CD8-positive, alpha-beta T cell (primary cell): ENCODE measurements at places on chromosomes 6 and 20.

- DNase-seq, result no peak
These were observed 83.5 kb downstream of the CD164 start for GRCh38 chr6:109298605-109299264.

GRCh38 chr6:157323966-157324300 is 614 bp upstream of the TMEM242 start:
- DNase-seq, result peak; percentile 17

DNA sequence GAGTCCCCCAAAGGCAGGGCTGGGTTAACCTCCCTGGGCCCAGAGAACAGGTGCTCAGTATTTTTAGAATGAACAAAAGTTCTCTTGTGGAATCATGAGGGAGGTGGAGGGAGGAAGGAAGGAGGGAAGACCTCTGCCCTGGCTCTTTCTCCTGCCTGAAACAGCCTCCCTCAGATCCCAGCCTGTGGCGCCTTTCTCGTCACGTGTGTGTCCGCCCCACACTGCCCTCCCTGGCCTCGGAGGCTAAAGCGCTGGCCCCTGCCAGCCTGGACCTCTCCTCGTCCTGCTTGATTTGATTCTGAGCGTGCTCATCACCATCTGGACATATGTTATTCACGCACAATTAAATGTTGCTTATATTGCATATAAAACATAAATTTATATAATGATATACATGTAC is 40.9 kb downstream of the PHACTR3 start:
- no peak for DNase-seq

- no peak for DNase-seq
These were observed 100.5 kb upstream of the EDN1 start for GRCh38 chr6:12189661-12190060.

DNA sequence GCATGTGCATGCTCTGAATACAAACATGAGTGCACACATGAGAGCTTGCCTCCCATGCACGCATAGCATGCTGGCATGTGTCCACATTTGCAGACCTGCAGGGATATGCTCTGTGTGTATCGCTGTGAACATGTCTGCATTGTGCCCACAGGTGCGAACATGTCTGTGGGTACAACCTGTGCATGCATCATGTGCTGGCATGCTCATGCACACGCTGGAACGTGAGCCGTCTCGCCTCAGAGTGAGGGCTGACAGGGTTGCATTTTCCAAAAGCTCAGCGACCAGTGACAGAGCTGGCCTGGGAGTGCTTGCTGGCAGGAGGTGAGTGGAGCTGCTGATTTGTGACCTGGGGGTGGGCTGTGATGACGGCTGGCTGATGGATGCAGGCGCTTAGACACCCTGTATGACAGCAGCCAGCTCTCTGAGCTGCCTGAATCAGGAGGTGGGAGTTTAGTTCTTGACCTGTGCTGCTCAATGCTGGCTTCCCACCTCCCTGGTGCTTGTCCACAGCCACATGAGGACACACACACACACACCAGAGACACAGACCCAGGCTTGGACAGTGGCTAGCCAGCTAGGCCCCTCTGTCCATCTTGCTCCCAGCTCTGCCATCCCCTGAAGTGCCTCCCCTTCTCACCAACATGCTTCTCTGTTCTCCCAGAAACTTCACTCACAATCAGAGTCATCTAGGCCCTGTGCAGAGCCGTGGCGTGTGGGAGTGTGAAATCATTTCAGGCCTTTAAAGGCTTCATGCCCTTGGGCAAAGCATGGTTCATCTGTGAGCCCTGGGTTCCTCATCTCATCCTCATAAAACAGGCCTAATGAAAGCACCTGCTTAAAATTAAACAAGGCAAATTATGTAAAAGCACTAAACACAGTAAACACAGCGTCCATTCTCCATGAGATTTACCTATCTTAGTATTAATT is 51.4 kb downstream of the CD40 start:
- no peak for DNase-seq

- DNase-seq, result no peak
These were observed 274.0 kb upstream of the POU3F2 start for GRCh38 chr6:98560418-98560817.

DNA sequence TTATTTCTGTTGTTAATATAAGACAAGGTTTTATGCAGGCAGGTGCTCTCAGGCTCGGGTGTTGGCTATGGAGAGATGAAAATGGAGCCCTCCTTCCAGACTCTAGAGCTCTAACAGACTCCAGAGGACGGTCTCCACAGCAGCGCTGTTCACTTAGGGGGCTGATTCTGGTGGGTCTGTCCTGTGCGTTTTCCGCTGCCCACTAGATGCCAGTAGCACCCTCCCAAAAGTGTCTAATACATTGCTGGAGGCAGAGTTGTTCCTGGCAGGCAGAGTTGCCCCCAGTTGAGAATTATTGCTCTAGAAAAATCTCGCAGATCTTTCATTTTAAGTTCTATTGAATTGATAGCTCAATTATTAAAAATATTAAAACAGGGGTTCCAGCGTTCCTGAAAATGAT is 109.9 kb downstream of the MAP3K4 start:
- DNase-seq, result no peak

- no peak for DNase-seq
These were observed 19.2 kb upstream of the SLC22A1 start for GRCh38 chr6:160102399-160102798.

DNA sequence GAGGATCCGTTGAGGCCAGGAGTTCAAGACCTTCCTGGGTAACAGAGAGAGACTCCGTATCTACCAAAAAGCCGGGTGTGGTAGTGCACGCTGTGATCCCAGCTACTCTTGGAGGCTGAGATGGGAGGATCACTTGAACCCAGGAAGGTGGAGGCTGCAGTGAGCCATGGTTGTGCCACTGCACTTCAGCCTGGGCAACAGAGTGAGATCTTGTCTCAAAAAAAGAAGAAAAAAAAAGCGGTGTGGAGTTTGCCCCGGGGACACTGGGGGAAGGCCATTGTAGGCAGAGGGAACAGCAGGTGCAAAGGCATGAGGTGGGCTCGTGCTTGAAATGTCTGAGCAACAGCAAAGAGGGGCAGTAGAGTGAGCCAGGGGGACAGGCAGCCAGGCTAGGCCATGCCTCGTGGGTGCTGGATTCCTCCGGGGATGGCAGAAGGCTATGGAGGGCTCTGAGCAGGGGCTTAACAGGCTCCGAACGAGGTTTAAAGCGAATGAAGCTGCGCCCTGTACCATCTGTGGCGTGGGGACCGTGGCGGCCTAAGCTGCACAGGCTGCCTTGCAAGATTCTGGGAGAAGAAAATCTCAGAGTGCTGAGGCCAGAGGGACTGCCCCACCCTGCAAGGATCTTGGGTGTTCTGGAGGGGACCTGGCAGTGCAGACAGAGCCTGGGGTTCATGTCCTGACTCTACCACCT is 36.9 kb upstream of the NOL4L start:
- DNase-seq, result no peak
